DMS79 (cell line): ENCODE measurements at places on chromosomes 13 and 19.

- DNase-seq = no peak
Measured at GRCh38 chr19:18650021-18650390, 13.2 kb downstream of the KLHL26 start.

DNA sequence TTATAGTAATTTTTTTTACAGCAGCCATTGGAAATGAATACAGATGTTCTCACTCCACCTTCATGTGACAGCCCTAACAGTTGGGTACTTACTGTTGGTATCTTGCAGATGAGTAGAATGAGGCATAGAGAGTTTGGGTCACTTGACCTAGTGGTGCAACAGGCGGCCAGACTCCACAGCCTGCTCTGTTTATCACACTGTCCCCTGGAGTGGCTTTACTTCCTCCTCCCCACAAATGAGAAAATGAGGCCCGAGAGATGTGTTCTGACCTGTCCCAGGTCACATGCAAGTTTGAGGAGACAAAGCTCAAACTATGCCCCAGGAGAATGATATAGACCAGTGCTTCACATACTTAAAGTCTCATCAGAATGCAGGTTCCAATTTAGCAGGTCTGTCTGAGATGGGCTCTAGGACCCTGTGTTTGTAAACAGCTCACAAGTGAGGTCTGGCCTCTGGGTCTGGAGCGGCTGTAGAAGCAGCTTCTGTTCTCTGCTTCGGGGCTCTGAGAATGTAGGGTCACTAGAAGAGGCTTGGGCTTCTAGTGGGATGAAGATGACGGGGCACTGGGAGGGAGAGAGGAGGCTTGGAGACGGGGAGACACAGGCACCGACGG is 37.4 kb upstream of the RCBTB2 start:
- DNase-seq = no peak

GRCh38 chr19:17647071-17648020 is 40.8 kb downstream of the UNC13A start:
- no peak for DNase-seq

DNA sequence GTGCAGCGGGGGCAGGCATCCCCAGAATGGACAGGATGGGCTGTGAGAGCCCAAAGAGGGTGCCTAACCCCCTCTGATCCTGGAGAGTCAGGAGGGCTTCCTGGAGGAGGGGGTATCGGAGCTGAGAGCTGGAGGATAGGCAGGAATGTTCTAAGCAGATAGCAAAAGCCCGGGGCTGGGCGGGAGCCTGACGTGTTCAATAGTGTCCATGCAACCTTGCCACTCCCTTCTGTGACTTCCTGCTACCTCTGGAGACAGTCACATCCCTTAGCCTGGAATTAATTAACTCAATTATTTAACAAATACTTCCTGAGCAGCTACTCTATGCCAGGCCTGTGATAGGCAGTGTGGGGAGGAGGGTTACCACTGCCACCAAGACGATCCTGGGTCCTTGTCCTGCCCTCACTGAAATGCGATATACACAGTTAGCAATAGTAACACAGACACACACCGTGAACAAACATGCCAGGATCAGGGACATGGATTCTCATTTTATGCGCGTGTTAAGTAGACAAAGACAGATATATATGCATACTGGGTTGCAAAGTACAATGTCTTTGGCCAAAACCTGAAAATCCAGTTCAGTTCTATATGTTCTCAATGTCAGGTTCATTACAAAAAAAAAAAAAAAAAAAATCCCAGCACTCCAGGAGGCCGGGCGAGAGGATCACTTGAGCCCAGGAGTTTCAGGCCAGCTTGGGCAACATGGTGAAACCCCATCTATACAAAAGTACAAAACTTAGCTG is 10.7 kb downstream of the AP2S1 start:
- DNase-seq = no peak

DNA sequence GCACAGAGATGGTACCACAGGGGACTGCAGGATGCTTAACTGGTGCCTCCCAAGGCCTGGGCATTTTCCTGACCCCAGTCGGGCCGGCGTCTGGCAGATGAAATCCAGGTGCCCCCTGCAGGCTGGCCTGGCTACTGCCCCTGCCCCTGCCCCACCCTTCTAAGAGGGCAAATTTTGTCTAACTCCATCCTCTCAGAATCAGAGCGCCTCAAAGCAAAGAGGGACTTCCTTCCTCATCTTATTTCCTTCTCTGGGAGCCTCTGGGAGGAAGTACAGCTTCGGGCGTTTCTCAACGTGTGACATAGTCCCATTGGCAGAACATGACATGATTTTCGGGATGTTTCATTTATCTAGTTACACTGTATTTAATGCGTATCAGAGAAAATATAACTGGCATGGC is 2.7 kb downstream of the PRKACA start:
- no peak for DNase-seq

GRCh38 chr19:4589579-4590410 is 30.3 kb upstream of the SEMA6B start:
- DNase-seq = no peak

DNA sequence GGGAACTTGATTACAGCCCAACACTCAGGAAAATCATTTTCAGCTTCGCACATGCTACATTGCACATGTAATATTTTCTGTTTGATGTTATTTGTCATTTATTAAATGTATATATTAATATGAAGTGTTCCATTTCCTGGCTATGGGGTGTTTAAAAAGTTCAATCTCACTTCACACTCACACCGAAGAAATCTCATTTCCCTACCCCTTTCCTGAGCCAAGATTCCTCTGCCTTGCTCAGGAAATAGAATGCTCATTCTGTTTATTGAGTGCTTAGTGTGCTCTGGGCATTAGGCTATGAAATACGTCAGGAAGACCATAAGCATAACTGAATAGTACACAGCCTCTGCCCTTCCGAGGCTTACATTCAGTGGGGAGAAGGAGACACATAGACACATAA is 331.9 kb upstream of the TSHZ3 start:
- DNase-seq = no peak

GRCh38 chr19:54376610-54377285 is 12.0 kb upstream of the LAIR1 start:
- DNase-seq = no peak
